ENCODE measurements at places on chromosomes 2 and 18.

DNA sequence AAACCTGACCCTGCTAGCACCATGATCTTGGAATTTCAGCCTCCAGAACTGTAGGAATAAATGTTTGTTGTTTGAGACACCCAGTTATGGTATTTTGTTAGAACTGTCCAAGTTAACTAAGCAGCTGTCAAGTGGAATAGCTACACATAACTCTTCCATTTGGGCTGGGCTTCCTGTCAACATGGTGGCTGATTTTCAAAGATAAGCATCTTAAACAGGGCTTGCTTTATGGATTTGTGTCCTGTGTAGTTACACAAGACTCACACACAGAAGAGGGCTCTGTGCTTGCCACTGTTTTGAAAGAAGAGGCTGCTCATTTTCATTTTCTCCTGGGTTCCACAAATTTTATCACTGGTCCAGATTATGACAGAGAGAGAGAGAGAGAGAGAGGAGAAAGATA lies 35.7 kb downstream of the GCG start:
- no peak for DNase-seq

DNA sequence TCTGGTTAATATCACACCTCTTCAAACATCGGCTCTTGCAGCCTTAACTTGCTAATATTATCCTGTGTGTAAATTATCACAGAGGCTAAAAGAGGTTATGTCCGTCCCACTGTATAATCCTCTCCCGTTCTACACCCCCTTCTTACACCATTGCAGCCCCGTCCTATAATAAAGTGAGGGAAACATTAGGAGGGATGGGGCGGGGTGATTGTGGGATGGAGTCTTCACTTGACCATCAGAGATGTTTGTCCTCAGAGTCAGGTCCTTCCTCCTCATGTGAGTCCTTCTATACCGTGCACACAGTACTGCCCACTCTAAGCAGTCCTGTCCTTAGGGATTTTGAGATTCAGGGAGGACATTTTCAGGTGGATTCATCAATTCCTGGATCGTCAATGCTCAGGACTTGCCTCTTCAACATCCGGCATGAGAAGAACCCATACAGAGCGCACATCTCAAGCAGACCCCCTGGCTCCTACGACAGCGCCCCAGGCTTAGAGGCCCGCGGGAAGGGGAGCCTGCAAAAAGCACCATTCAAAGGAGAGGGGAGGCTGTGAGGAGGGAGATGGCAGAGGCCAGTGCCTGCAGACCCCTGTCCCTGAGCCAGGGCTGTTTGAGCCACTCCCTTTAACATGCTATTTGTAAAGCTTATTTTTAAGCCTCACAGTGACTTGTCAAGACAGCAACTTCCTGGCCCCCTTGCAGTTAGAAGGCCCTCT lies 42.8 kb upstream of the ASB18 start:
- no peak for DNase-seq

DNA sequence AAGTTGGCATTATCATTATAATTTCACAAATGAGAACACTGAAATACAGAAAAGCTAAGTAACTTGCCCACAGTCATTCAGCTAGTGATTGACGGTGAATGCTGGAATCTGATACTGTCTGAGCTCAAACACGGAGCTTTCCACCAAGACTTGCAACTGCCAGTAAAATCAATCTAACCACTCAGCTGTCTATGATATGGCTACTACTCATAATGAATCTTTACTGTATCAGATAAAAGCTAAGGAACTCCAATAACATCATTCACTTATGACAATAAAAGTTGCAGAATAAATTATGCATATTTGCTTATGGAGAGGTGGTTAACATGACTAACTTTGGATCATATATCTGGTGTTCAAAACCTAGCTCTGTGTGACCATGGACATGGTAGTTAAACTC lies 279.4 kb upstream of the NXPH2 start:
- no peak for DNase-seq

GRCh38 chr2:24824966-24825882 lies 32.0 kb downstream of the CENPO start:
- DNase-seq = no peak

DNA sequence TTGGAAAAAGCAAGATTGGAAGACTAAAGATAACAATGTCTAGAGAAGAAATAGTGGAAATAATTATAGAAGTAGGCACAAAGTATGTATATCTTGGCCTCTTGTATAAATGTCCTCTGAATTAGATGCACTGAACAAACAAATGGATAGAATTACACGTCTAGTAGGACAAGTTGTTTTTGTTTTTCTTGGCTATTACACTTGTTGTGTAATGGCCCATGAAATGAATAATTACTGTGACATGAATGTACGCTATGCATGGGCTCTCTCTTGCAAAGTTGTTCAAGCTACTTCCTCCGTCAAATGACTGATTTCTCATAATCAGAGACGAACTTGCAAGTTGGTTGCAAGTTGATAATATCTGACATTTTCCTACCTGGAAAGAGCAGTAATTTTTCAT lies 126.2 kb downstream of the PDE1A start:
- no peak for DNase-seq

DNA sequence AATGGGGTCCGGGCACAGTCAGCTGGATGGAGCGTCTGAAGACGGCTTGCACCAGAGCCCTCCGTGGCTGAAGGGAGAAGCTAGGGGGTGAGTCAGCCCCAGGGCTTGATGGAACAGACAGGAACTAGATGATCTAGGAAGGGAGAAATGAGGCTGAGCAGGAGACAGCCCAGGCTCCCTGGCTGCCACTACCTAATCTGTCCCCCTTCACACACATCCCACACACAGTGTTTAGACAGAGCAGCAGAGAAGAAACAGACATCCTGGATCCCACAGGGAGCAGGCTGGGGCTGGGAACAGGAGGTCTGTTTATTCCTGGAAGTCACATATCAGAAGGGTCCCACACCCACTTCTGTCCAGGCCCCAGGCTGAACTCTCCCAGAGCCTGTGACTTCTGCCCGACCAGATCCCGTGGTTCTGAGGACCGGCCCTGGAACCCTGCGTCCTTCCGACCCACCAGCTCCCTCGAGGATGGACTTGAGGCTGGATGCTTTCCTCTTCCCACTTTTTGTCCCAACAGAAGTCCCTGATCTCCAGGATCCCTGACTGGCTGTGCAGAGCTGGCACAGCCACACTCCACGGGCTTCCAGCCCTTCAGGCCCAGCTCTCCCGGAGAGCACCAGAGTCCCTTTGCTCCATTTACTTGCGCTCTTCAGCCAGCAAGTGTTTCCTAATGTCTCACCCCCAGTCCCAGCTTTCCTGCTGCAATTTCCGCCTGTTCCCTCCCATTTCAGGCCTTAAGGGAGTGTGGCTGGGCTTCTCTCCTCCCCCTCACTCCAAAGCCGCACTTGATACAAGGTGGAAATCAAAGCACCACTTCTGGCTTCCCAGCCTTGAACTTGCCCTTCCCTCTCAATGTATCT lies 1.5 kb upstream of the GPBAR1 start:
- no peak for DNase-seq

GRCh38 chr2:46367286-46367685 lies 70.1 kb downstream of the EPAS1 start:
- DNase-seq = no peak

DNA sequence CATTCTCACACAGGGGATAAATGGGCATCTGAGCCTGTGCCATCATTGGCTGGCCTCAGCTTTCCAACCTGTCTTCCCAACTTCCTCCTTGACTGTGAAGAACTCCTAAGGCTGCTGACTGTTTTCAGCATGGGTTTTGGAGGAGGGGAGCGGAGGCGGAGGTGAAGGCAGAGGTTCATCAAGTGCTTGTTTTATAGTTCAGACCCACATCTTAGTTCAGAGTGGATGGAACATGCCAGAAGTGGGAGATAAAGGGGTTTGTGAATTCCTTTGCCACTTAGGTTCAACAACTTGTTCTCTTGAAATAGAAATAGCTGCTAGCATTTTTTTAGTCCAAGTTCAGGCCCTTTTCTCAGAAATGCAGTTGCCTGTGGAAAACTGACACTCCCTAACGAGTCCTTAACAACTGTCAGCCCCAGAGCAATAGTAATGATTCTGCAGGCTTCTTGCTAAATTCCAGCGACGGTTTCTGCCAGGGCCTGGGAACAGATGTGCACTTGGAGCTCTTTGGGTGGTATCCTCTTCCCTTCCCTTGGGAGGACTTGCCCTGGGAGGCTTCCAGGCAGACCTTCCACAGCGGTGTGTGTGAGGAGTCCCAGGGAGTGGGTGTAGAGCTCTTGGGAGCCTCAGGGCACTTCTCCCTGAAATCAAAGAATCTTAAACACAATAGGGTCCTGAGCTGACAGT lies 30.1 kb upstream of the ITGA6 start:
- DNase-seq = no peak

GRCh38 chr18:70243131-70243929 lies 37.8 kb upstream of the RTTN start:
- DNase-seq = no peak

GRCh38 chr18:61637905-61638595 lies 254.8 kb downstream of the RNF152 start:
- DNase-seq = no peak

DNA sequence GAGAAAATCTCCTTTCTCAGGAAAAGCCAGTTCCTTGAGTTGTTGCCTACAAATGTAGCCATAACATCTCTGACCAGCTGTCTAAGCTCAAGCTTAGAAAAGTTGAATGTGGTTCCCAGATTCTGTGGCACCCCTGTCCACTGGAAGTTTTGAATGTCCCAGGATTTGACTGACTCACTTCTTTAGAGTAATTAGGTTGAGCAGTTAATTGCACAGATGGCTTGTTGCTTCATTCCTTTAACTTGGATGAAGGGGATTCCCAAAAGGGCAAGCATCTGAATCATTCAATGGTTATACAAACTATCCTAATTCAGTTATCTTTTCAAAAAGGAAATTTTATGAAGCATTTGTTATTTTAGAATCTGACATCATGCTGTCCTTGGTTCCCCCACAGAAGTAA lies 374.7 kb downstream of the LNPK start:
- DNase-seq = no peak

DNA sequence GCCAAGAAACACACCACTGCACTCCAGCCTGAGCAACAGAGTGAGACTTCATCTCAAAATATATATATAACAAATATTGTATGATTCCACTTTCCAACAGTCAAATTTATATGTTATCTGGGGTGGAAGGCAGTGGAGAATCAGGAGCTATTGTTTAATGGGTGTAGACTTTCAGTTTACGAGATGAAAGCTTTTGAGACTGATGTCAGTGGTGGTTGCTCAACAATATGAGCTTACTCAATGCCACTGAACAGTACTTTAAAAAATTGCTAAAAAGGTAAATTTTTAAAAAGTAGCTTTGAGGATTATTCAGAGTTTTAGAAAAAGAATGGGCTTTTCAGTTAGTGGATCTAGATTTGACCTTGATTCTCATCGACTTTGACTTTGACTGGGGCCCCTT lies 105.9 kb upstream of the ST6GAL2 start:
- no peak for DNase-seq

DNA sequence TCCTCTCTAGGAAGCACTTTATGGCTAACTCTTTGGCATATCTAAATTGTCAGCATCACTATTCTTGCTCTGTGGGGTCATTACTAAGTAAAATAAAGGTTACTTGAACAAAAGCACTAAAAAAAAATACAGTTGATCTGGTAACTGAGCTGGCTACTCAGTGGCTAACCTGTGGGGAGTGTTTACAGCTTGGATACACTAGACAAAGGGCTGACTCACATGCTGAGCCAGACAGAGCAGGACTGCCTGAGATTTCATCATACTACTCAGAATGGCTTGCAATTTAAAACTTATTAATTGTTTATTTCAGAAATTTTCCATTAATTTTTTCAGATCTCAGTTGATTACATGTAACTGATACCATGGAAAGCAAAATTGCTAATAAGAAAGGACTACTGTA lies 1690.4 kb upstream of the SLC39A10 start:
- no peak for DNase-seq

- no peak for DNase-seq
Measured at GRCh38 chr2:39696838-39697237, 31.1 kb downstream of the TMEM178A start.

GRCh38 chr2:172103471-172104272 lies 972 bp upstream of the DLX2 start:
- DNase-seq = no peak

DNA sequence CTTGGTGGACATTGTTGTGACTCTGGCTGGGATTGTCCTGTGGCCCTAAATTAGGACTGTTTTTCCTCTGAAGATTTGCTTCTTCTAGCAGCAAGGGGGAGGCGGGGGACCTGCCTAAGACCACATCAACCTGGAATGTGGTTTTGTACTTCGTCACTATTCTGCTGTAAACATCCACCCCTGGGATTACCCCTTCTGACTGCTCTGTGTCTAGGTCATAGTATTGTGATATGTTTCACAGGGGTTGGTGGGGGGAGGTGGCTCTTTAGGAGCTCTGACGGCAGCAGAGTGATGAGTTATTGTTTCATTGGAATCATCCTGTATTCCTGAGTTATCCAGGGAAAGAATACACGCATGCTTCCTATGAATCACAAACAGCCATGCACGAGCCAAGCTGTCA lies 226.4 kb upstream of the MYT1L start:
- DNase-seq = no peak

Data from activated CD4-positive, alpha-beta T cell treated with anti-CD3 and anti-CD28 coated beads, Interleukin-2, amount 50 U/mL, for 4 hours (primary cell).